ENCODE measurements at places on chromosomes 6 and 20.

GRCh38 chr6:146041282-146041681, 12.4 kb downstream of the GRM1 start:
- peak; percentile 65 for DNase-seq

GRCh38 chr20:52972965-52973819, 1.0 kb downstream of the TSHZ2 start:
- peak; percentile 69 for DNase-seq

DNA sequence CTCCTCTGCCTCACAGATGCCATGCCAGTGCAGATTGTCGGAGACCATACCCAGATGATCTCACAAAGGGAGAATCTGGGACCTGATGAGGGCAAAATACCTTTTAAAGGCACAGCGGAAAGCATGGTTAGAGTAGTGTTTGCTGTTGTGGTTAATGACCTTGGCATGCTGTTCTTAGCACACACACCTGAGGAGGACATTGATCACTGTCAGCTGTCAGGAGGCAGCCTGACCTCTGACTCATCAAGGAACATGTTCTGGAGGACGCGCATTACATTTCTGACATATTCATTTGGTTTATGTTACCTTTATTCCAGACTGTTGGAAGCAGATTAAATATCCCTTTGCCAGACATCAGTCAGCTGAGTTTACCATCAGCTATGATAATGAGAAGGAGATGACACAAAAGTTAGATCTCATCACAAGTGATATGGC, 57.1 kb downstream of the GOPC start:
- DNase-seq, result peak; percentile 16

DNA sequence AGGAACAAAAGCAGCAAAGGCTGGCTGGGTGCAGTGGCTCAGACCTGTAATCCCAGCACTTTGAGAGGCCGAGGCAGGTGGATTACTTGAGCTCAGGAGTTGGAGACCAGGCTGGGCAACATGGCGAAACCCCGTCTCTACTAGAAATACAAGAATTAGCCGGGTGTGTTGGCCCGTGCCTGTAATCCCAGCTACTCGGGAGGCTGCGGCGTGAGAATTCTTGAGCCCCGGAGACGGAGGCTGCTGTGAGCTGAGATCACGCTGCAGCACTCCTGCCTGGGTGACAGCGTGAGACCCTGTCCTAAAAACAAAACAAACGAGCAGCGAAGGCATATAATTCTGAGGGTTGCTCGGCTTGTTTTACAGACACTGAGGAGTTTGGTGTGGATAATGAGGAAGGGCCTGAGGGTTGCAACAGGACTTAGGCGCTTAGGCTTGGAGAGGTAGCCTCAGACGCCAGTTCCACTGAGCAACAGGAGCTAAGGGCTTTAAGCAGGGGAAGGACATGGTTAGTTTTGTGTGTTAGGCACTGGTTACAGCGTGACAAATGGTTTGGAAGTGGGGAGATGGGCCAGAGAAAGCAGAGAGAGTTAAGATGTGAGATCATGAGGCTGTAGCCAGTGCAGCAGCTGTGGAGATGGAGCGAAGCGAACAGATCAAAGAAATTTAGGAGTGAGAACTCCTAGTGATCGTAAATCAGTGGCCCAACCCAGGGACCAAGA, 1.2 kb downstream of the MYH7B start:
- DNase-seq, result no peak

DNA sequence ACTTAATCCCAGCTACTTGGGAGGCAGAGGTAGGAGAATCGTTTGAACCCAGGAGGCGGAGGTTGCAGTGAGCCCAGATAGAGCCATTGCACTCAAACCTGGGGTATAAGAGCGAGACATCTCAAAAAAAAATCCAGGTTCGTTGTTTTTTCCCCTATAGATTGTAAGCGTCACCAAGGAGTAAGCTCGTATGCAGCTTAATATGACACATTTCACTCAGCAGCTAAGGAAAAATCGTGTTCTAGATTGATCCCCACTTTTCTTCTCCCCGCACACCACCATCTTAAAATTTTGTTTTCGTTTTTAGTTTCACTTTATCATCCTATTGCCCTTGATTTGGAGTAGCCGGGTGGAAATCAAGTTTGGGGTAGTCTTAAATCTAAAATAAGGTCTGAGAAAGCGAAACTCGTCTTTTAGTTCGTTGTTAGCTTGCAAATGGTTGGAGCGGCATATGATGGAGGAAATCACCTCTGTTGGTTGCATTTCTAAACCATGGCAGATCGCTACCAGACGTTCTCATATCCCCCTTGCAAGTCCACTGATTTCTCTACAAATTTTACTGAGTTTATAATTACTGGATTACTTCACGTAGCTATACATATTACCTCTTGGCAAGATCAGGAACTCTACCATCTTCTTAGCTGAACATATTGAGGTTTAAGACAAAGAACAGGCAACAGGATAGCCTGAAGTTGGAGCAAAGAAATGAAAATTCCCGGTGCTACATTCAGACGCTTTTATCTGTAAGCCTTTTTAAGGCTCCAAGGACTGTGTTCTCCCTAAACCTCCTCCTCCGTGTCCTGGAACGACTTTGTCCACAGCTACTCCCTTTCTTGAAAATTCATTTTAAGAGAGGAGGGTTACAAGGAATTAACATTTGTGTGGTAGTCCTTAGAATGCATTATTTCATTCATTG, 91.1 kb upstream of the BTN3A2 start:
- peak; percentile 67 for DNase-seq

DNA sequence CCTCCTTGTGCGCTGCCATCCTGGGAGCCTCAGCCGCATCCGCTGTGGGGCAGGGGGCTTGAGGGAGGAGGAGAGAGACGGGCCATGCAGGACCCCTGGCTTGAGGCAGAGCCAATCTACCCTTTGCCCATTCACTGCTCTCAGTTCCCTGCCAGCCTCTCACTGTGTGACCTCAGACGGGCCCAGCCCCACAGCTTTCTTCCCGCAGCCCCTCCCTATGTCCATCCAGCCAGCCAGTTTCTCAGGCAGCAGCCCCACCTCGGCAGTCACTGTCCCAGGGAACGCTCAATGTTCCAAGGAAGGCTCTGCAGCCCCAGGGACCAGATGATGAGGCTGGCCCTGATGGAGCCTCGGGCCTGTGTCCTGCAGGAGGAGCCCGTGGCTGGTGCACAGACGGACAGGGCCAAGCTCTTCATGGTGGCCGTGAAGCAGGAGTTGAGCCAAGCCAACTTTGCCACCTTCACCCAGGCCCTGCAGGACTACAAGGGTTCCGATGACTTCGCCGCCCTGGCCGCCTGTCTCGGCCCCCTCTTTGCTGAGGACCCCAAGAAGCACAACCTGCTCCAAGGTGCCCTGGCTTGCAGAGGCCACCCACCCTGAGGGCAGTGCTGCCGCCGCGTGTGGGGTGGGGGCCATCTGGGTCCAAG, 3.9 kb upstream of the TNFRSF6B start:
- peak; percentile 22 for DNase-seq

GRCh38 chr20:33936656-33937055, 57.1 kb upstream of the RALY start:
- no peak for DNase-seq

- peak; percentile 91 for DNase-seq
These were observed 10.1 kb upstream of the NXT1 start for GRCh38 chr20:23340524-23340923.

DNA sequence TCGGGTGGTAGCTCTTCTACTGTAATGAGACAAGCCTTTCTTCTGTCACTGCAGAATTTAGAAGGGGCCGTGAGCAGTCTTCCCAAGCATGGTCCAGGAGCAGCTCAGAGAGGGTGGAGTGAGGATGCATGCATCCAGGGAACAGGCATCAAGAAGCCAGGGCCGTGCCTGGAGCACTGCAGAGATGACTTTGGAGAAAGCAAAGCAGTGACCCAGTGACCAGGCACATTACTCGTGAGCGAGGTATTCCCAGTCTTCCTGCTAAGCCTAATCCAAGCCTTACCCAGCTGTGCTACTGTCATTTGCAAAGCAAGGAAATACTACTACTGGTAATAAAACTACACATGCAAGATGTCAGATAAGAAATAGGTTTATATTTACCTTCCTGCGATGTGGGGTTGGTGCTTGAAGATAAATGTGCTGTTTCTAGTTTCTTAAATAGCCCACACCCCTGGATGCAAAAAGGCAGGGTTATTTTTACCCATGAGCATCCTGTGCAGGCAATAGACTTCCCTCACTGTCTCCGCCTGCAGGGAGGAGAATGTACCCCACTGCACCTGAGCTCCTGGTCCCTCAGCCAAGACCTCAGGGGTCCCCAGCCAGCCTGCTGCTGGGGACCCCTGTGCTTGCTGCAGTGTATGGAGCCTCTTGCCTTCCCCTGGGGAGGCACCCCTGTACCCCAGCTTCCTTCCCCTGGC, 62.9 kb downstream of the SSR1 start:
- DNase-seq, result no peak

DNA sequence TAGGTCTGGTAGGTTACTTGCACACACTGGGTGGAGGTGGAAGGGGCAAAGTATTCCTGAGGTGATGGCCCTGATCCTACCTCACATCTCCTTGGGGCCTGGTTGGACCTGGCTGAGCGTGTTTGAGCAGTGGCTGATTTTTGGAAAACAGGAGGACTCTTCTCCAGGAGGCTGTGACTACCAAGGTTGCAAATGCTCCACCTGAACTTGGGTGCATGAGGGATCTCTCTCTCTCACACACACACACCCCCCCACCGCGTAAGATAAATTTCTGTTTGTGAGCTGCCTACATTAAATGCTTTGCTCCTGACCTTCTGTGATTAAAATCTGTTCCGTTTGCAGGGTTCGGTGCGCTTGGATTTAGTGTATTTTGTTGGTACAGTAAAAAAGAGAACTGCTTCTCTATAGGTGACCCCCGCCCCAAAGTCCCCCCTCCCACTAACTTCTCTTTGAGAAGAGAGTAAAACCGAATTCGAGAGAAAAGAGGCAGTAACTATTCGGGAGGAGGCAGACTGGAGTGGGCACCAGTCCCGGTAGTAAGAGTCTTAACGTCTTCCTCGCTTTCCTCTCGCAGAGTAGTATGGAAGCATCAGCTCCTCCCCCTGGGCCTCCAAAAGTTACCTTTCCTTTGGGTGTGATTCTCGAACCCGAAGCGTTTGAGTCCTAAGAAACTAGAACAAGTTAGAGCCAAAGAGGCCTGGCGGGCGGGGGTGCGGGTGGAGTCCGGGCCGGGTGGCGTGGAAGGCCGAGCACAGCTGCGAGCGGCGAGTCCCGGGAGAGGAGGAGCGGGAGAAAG, 585 bp upstream of the DSE start:
- no peak for DNase-seq

GRCh38 chr6:7176208-7176607, 68.4 kb downstream of the RREB1 start:
- no peak for DNase-seq

DNA sequence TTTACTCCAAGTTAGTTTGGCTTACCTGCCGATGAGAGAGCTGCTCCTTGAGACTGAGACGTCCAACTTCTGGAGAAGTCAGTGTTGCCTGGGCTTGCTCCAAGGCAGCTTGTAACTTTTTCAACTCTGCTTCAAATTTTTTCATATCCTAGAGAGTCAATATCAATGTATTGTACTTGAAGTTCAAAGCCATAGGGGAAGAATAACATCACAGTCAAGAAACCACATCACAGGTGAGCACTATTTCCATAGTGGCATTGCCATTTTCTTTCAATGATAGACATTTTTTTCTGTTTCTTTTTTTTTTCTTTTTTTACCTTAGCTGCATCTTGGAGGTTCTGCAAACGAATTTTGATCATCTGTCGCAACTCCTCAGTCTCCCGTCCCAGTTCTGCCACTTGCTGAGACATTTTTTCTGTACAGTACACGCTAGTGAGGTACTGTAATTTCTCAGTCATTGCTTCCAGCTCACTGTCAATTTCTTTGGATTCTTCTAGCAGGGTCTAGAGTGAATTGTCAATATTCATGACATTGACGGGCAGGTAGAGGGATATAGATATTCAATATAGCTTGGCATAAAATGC, 326.7 kb downstream of the SYNE1 start:
- DNase-seq, result no peak

DNA sequence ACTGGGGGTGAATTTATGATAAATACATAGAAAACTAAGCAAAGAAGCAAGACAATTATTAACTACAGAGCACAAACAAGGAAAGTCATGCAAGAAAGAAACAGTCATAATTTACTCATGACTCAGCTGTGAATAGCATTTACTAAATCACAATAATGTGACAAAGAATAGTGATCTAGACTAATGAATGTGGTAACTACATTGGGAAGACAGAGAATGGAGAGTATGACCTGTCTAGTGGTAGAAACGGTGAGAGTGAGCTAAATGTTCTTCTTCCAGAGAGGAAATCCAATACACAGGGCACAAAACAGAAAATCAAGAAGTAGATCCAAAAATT, 153.5 kb upstream of the DST start:
- DNase-seq, result no peak

- no peak for DNase-seq
These were observed at the start of gene PCK1 for GRCh38 chr20:57560554-57561355. Gene PCK1 (plus strand): TSS chr20:57561110. CDS start chr20:57561412, 302 bp downstream.

DNA sequence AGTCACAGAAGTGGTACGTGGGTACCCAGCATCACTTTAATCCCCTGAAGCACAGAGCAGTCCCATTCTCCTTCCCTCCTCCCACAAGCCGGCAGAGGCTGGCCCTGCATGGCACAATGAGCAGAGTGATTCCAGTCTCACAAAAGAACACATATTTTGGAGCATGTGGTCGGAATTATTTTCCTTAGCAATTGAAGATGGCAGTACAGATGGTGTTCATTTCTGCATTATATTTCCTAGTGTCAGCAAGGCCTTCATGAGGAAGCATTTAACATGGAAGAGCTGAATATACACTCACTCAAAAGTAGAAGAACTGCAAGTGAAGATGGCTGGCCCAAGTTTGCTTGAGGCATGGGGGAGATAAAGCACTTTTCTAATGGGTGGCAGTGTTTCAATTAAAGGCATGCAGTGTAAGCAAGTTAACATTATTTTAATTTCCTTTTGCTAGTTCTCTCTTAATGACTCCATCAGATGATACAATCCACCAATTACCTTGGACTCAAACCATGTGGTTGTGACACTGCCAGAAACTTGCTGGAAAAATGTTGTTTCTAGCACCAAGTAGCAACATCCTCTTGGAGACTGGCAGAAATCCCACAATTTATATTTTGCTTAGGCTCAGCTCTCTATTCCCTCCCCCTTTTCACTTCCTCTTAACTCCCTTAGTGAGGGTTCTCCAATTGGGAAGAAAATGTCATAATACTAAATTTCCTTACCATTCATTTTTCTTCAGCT, 74.4 kb downstream of the ARHGAP18 start:
- DNase-seq, result no peak

DNA sequence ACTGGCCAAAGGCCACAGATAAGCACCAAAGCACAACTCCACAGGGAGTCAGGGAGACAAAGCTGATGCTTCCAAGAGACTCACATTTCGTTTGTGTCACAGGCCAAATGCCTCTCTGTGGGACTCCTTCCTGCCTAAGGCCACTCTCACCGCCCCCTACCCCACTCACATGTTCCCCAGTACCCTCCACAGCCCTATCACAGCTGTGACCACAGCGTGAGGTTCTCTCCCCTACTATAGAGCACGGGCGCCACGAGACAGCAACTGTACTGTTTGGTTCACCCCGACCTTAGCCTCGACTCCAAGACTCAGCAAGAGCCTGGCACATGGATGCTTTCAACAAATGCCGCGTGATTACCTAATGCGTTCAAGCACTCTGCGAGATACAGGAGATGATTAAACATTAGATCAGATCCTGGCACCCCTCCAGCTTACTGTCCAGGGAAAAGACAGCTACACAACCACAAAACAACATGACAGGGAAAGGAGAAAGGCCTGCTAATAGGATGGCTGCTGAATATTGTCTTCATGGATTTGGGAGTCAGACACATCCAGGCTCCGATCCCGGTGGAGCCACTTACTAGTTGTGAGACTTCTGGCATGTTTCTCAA, 105.5 kb downstream of the AGPAT4 start:
- peak; percentile 90 for DNase-seq

Data from NCI-H1417 (cell line).